ENCODE measurements at places on chromosomes 11 and 22.
A peak's percentile ranks its signal among the peaks of the same experiment; 100 is the strongest.

- DNase-seq = no peak
Observed at GRCh38 chr22:25536589-25536988, 27.9 kb upstream of the GRK3 start.

DNA sequence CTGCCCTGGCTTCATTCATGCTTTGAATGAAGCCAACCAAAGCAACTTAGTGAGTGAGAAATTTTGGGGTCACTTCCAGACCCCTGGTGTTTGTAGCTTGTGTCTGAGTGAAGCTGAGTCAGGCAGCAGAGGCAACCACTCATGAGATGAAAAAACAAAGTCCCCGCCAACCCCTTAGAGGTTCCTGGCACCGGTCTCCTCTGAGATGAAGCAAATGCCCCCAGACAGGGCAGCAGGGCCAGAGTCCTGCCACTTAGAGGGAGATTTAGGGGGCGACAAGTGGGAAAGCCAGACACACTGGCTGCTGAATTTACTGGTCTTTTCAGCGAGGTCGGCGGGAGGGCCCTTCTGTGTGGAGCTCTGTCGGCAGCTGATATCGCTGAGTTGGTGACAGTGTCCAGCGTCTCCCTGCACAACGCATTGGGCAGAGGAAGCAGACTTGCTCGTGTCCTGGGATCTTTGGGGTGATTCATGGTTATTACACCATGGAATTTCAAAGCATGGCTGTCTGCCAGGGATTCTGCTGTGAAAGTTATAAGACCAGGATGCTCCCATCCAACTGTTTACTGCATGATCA lies 482.6 kb downstream of the MIAT start:
- DNase-seq = no peak

GRCh38 chr11:108732395-108732794 lies 67.5 kb downstream of the DDX10 start:
- DNase-seq = no peak

DNA sequence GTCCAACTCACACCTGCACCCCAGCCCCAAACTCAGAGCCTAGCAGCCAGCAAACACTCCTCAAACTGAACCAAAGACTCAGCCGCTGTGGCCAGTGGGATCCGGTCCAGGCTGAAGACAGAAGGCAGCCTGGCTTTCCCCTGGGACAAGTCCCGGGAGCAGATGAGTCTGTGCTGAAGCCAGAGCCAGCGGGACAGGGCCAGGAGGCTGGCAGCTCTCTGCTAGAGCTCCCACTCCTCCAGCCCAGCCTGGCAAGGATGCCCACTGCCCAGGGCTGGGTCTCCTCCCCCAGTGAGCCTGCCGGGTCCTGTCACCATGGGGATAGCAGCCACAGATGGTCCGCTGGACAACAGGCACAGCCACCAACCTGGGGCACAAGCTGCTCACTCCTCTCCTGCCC lies 42.9 kb upstream of the PRR5 start:
- DNase-seq = no peak

- no peak for DNase-seq
Observed at GRCh38 chr11:113562981-113563461, 87.8 kb upstream of the DRD2 start.

GRCh38 chr11:9120664-9121468 lies 29.5 kb upstream of the SCUBE2 start:
- no peak for DNase-seq

GRCh38 chr11:3903207-3903896 lies 47.9 kb downstream of the STIM1 start:
- DNase-seq = no peak

DNA sequence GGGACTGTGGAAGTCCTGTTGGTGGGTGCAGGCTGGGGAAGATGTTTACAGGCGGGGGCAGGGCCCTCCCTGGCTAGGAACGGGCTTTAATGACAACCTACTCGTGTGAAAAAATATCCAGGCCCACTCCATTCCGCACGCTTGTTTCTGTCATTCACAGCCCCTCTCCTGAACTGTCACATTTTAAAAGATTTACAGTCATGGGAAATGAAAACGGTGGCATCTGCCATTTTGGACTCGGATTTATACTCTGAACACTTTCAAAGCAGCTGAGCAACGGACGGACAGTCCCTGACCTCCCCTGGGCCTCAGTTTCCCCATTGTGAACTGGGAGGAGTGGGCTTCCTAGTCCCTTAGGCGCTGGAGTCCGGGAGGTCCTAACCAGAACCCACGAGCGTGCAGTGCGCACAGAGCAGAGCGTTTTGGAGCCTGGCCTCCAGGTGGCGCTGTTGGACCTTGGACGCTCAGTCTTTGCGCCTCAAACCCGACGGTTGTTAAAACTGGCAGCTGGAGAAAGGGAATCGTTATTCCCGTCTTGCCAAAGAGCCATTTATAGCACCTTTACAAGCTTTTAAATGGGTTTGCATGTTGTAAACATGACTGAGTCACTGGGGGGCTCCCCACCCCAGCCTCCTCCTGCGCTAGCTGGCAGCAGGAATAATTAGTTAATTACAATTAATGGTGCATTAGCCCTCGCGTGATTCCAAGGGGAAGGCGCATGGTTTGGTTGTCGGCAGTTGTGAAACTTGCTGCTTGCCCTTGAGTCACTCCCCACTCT lies 75.3 kb downstream of the FBLN1 start:
- DNase-seq = peak; percentile 67

- no peak for DNase-seq
Observed at GRCh38 chr11:86021377-86021776, 47.5 kb downstream of the PICALM start.

DNA sequence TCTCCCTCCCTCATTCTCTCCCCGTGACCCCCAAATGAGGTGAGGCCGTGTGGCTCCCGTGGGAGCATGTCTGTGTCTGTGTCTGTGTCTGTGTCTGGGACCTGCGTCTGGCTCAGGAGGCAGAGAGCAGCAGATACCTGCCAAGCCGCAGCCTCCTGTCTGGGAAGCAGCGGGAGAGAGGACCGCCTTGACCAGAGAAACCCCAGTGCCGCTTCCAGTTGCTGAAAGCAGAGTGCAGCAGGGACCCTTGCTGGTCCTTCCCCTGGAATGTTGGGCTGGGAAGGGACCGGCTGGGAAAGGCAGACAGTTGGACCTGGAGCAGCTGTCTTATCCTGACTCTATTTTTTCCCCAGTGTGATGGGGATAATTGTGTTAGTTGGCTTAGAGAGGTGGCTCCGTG lies 525 bp downstream of the CSDC2 start:
- DNase-seq = no peak

GRCh38 chr22:42066126-42066761 lies 4.4 kb downstream of the NAGA start:
- no peak for DNase-seq

- DNase-seq = no peak
Observed at GRCh38 chr22:23845265-23846080, 6.7 kb upstream of the DERL3 start.

DNA sequence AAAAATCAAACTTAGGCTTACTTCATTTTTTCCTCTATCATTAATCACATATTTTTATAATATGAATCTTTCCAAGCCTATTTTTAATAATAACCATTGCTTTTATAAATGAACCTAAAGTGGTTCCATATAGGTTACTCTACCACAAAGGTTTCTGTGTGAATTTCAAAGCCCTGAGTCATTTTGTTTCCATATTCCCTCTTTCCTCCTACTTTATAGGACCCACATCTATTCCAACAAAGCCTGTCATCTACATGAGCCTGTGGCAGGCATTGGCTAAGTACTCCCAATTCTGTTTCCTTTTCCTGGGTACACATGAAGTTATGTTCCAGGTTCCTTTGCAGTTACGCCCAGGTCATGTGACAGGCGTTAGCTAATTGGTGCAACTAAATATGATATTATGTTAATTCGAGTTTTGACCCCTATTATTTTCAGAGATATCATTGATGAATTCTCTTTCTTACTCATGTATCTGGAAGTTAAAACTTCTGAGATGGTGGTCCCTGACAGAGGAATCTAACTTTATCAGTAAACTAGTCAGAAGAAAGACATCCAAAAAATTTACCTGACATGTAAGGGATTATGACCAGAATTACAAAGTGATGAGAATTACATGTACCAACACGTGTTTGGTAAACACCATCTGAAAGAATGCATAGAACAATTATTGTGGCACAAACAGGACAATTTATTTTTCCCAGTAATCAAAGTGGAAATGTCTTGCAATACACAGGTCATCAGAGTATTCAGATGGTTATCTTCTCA lies 1264.0 kb upstream of the CNTN5 start:
- no peak for DNase-seq

DNA sequence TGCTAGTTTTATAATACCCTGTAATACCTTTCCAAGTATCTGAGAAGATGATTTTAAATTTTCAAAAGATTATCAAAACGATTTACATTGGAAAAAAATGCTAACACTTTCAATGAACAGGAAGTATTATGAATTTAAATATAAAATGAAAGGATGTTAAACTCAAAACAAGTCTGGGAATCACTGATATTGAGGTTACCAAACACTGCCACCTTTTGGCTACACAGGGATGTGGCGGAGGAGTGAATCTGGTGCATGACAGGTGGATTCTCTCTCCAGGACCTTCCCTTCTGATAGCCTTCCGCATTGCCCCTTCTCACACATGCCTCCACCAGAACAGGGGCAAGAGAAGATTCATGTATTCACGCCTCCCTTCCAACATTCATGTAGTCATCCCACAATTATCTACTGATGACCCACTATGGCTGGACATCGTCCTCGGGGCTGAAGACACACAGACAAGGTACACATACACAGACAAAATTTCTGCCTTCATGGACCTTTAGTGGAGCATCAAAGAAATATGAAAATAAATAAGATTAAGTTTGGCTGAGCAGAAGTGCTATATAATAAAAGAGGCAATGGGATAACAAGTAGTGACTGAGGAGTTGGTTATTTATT lies 34.7 kb downstream of the ATG16L2 start:
- peak; percentile 68 for DNase-seq

DNA sequence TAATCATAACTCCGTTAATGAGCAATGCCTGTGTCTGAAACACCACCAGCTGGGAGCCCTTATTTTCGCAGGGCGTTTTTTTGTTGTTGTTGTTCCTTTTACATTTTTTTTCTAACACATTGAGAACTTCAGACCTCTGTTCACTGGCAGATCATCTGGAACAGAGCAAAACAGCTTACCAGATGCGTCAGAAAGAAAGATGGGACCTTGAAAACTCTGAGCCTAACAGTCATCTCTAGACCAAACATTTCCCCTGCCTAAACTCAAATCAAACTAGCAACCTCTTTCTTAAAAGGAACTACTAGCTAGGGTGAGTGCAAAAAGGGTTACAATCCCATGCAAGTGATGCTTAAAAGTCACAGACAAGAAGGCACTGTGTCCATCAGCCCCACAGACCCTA lies 93.2 kb downstream of the PLEKHA7 start:
- no peak for DNase-seq

DNA sequence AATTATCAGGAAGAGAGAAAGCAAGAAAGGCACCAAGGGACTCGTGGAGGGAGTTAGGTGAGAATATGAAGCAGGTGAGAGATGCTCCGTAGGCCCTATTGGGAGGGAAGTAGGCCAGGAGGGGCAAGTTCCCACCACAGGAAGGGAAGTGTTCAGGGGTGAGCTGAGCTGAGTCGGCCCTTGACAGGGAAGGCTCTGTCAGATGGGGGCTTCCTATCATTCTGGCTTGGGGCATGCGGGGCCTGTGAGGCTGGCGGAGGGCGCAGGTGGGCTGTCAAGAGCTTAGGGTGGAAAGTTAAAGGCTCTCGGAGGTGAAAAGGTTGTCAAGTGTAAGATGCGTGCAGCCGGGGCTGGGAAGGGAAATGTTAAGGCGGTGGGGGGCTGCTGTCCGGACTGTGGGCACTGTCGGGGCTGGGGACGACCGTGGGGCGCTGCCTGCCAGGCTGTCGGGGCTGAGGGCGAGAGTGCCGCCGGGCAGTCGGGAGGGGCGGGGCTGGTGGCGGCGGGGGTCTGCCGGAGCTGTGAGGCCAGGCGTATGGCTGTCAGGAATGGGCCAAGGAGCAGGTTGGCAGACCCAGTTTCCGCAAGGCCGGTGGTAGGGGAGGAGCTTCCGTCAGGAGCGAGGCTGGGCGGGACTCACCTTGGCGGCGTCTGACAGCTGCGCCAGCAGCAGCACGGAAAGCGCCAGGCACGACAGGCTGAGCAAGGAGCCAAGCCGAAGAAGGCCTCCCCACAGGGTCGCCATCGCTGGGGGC lies 496 bp downstream of the TMEM9B start:
- peak; percentile 69 for DNase-seq

All from CD4-positive, alpha-beta T cell (primary cell).